ENCODE measurements at places on chromosomes 5 and 9.
A peak's percentile ranks its signal among the peaks of the same experiment; 100 is the strongest.

DNA sequence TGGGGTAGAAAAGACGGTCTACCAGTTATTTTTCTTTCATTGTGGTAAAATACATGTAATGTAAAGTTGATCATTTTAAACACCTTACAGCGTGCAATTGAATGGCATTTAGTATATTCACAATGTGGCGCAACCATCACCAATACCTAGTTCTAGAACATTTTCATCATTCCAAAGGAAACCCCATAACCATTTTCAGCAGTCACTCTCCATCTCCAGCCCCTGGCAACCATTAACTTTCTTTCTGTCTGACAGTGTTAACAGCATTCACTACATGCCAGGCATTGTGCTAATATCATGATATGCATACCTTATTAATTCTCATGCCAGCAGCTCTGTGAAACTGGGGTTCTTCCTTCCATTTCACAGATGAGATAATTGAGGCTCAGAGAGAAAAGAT is 32.0 kb downstream of the PTGS1 start:
- no peak for DNase-seq

DNA sequence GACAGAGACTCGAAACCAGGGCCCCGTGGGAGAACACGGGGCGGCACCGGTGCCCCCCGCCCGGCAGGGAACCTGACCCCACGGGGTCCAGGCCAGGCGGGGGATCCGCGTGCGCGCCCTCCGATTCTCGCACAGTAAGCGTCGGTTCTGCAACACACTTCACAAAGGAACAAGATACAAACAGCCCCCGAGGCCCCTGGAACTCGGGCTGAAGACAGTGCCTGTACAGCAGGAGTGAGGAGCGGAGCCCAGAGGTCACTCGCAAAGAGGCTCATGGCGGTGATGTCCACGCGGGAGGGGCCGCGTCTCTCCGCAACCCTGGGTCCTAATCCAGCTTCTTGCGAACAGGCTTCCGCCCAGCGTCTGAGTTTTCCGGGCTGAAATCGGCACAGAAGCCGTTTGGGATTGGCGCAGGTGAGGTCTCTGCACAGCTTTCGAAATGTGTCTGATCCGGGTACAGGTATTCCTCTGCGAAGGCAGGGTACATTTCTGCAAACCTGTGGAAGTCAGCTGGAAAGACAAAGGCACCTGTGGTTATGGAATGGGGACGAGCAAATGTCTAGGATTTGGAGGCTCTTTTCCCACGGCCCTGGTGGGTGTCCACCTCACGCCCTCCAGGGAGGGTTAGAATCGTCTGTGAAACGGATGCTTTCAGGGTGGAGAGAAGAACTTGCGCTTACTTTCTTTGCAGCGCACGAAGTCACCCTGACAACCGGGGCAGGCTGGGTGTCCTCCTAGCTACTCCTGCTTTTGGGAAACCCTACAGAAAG is 18.3 kb upstream of the SLC6A3 start:
- DNase-seq, result no peak

DNA sequence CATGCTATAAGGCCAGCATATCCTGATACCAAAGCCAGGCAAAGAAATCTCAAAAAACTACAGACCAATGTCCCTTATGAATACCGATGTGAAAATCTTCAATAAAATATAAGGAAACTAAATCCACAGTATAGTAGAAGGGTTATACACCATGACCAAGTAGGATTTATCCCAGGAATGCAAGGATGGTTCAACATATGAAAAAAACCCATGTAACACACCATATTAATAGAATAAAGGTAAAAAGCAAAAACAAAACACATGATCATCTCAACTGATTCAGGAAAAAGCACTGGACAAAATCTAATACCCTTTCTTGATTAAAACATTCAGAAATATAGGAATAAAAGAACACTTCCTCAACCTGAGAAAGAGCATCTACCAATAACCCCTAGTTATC is 6.1 kb downstream of the FBXL17 start:
- DNase-seq, result no peak

- no peak for DNase-seq
Measured at GRCh38 chr5:179816796-179817469, 3.8 kb upstream of the SQSTM1 start.

GRCh38 chr9:134442486-134443173 is 116.4 kb downstream of the RXRA start:
- no peak for DNase-seq

- no peak for DNase-seq
Measured at GRCh38 chr9:131306397-131307004, 17.0 kb downstream of the PLPP7 start.

DNA sequence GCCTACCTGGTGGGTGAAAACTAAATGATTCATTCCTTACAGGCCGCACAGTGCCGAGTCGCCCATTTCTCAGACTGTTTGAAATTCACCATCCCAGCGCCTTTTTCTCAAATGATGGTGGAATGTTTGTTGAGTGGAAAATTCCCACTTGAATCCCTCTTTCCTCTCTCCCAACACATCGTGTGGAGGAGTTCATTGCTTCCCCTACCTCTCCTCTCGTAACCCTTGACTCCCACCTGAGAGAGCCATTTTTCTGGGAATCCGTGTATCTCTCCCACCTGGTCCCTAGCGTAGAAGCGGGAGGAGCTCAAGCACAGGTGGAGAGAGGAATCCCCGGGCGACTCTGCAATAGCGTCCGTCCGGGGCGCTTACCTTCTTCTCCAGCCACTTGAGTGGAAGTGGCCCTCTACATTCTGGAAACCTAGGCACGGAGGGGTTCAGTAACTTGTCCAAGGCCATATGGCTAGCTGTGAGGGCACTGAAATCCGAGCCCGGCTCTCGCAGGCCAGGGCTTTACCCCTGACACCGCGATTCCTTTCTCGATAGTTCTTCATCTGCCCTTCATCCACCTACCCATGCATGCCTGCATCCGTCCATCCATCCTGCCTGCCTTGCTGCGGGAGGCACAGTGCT is 683 bp downstream of the OSMR start:
- DNase-seq, result no peak

DNA sequence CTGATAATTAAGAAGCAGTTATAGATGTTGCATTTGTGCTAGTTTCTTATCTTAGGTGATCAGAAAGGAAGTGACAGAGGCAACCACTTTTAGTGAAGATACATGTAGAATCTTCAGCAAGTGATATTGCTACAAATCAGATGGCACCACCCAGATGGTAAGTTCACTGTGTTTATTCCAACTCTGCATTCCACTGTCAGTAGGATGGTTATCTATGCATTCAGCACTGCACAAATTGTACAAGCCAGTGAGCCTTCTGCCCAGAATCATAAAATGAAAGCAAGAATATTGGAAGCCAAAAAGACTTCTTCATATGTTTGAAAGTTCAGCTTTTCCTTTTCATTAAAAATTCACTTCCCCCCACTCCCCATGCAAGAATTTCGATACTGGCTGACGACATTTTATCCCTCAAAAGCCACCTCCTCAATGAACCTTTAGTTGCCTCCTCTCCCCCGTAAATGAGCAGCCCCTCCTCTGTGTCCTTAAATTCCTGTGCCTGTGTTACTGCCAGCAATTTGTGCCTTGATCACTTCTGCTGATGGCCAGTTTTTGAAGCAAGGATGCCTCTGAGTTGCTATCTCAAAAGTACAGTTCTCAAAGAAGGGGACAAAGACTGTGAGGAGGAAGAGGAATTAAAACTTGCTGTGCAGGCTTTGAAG is 91.6 kb downstream of the ZSWIM6 start:
- no peak for DNase-seq

DNA sequence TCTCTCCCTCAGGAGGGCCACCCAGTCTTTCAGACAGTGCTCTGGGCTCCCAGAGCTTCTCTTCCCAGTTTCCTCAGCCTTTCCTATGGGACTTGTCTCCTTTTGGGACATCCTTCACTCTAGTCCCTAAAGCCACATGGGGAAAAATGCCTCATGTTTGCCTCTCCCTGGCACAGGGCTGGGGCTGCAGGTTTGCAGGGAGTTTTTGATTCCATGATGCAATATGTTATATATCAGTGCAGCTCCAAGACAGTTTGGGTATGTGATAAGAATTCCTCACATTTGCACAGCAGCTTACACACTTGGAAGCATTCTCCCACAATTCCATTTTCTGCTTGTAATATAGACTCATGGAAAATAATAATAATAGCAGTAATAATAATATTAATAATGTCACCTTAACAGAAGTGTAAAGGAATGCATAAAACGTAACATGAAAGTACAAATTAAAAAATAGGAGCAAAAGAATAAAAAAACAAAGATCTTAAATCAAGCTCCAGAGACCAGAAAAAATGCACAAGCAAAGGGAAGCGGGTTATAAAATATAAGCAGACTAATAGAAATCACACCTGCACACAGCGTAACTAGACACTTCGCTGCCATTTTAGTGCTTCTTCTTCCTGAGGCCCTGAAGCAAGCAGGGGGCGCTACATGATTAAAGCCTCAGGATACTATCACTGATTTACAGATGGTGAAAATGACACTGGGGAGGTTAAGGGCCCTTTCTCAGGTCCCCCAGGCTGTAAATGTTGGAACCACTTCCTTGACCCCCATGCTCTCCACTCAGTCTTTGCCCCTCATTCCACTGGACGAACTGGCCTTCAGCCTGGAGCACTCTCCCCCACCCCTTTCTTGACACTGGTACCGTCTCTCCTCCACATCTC is 70.0 kb upstream of the IL17B start:
- no peak for DNase-seq

DNA sequence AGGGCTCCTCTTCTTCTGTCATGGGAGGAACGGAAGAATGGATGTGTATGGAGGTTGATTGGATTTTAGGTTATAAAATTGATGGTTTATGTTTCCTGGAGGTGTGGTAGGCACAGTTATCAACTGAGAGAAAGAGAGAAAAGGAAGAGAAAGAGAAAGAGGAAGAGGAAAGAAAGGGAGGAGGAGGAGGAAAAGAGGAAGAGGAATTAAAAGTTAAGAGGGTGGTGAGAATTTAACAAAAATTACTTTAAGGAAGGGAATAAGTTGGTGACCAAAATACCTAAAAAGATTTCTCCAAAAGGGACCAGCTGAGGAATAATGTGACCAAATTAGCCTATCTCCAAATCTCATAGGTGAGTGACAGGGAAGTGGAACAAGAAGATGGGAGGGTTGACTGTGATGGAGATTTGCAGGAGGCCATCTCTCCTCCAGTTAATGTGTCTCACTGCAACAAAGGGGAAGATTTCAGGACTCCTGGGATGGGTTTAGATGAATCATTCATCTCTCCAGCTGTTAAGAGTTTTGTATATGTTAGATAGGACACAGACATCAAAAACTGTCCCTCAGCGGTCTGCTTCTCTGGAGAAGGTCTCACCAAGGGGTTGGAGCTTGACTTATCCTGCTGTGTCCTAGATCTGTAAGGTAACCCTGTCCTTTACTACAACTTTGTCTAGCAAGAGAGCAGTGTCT is 76.0 kb upstream of the TMC1 start:
- DNase-seq, result no peak

DNA sequence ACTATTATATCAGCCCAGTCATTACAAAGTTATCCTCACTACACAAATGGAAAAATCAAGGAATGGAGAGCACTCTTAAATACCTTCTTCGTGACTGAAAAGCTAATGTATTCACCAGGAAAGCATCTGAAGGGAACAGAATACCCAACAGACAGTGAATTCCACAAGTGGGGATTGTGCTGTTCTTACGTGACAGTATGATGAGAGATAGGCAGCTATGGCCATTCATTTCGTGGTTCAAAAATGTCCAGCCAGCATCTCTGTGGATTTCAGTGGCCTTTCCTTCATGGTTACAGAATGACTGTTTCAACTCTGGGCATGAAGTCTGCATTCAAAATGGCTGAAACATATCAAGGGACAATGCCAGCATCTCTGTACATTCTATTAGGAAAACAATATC is 323.8 kb downstream of the PRELID2 start:
- DNase-seq, result no peak

GRCh38 chr5:110203661-110204060 is 513.9 kb downstream of the MAN2A1 start:
- DNase-seq, result no peak

DNA sequence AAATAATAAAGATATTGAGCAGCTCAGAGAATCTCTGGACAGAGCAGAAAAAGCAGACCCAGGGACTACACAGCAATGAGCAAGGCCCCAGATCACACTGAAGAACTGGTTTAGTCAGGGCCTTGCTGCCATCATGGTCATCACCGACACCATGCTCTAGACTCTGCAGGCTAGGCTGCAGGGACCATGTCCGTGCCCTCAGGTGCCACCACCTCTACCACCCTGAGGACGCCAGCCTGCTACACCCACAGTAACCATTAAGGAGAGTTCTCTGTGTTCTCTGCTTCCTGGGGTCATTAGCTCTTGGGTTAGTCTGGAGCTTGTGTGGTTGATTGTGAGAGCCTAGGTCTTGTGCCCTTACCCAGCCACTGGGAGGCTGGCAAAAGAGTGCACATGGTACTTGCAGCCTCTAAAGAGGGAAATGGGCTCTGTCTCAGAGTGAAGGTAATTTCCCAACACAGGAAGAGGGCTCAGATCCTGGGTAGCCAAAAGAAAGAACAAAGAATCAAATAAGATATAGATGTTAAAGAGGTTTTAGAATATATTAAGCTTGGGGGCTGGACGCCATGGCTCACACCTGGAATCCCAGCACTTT is 31.9 kb upstream of the JADE2 start:
- DNase-seq, result no peak

- DNase-seq, result no peak
Measured at GRCh38 chr5:126808521-126808988, 31.6 kb downstream of the LMNB1 start.

GRCh38 chr9:121450241-121450640 is 49.4 kb downstream of the GGTA1 start:
- no peak for DNase-seq

- peak; percentile 33 for DNase-seq
Measured at GRCh38 chr5:1748271-1748670, 51.4 kb downstream of the MRPL36 start.

GRCh38 chr5:78649211-78649695 is 681 bp upstream of the LHFPL2 start:
- DNase-seq, result no peak

DNA sequence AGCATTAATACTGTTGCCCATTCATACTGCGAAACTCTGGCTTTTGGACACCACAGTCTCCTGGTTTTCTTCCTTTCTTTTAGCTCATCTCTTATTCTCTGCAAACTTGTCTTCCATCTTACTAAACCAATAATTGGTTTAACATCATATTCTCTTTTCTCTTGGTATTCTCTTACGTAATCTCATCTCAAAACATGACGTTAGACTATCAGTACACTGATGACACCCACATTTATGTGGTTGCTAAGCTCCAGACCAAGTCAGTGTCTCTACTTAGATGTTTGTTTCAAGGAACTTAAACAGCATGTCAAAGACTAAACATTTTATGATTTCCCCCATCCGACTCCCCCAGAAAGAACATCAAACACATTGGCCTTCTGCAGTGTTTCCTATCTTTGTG is 2.1 kb downstream of the PRRC1 start:
- DNase-seq, result no peak

DNA sequence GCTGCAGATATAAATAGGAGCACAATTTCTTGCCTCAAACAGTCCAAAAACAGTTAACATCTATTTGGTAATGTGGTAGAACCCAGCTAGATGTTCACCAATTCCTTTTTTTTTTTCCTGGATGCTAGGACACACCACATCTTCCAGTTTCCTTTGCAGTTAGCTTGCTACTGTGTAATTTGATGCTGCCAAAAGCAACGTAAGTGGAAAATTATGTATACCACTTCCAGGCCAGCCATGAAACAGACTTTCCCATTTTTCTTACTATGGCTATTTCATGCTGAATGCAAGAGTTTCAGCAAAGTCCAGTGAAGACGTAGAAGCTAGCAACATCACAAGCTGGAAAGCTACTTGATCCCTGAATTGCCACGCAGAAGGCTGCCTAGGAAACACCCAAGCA is 667.2 kb downstream of the TLE1 start:
- no peak for DNase-seq

GRCh38 chr5:132591145-132591544 is 34.4 kb downstream of the RAD50 start:
- DNase-seq, result no peak
